Stimulated activated CD4-positive, alpha-beta T cell treated with anti-CD3 and anti-CD28 coated beads, Interleukin-15, amount 100 ng/mL, for 1 hour (primary cell): ENCODE measurements at places on chromosomes 2 and 18.
A peak's percentile ranks its signal among the peaks of the same experiment; 100 is the strongest.

DNA sequence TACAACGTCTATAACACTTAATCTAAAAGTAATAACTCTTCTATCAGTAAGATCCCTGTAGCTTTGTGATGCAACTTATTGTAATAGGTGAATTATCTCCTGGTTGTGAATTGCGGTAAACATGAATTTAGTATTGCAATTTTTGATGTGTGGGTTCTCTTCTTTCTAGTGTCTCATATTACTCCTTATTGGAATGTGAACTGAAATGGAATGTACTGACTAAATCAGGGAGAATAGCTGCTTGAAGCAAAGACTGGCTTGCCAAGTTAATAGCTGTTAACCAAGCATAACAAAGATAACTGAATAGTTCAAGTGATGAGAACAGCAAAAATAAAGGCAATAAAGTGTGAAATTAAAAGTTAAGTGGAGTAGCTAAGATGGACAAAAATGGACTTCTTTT, 60.5 kb upstream of the TFPI start:
- no peak for DNase-seq

- peak; percentile 19 for DNase-seq
Measured at GRCh38 chr2:71100195-71100964, 29.6 kb downstream of the MCEE start.

- no peak for DNase-seq
Measured at GRCh38 chr2:218383892-218384519, 1.9 kb downstream of the SLC11A1 start.

DNA sequence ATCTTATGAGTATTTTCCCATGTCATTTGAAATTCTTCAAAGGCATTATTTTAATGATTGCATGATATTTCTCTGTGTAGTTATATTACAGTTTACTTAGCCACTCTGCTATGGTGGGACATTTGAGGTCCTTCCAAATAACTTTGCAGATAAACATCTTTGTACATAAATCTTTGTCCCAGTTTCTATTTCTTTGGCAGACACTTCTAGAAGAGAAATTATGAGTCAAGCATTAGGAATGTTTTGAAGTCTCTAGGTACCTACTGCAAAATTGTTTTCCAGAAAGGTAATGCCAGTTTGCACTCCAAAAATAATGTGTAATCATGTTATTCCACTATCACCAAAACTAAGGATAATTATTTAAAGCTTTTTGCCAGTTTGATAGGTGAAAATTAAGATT, 149.7 kb downstream of the EN1 start:
- no peak for DNase-seq

DNA sequence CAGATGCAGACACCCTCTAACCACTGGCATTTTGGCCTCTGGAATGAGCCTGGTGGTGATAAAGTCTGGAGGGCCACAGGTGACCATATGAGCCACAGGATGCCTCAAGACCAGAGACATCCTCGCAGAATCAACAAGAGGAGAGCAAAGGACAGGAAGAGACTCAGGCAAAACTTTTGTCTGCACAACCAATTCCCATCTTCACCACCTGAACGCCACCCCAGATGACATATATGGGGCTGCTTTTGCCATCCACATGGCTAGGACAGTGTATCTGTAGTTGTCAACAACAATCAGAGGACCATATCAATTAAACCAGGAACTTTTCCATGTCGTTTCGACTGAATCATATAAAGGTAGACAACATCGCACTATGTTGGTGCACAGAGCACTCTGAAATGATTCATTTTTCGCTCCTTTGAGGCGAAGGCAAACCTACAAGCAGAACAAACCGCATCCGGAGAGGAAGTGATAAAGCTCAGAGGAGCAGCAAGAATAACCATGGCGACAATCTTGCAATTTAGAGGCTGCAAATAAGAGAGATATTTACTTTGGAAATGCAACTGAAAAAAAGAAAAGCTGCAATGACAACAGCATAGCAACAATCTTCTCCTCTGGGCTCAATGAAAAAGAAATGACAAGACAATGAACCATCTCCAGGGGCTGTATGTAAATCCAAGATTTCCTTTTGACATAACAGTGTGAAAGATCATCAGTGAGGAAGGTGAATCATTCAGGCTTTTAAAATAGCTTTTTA, 204.5 kb downstream of the ARL4C start:
- peak; percentile 50 for DNase-seq

GRCh38 chr2:121722479-121722878, 14.2 kb downstream of the NIFK start:
- no peak for DNase-seq

GRCh38 chr2:169693360-169693759, 845 bp downstream of the CFAP210 start:
- DNase-seq, result no peak

DNA sequence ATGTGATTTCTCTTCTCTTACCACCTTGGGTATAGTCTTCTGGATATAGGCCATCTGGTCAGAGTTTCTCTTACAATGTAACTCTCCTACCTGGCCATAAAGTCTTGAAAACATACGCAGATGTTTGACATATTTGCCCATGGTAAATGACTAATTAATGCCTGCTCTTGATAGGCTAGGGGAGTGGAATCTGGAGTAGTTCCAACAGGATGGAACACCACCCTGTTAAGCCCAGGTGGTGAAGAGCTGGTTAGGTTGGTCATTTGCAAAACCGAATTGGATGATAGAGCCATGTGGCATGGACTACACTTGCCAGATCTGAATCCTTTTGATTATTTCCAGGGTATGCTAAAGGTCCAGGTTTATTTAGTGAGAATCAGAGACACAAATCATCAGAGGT, 36.5 kb downstream of the HADHB start:
- no peak for DNase-seq

DNA sequence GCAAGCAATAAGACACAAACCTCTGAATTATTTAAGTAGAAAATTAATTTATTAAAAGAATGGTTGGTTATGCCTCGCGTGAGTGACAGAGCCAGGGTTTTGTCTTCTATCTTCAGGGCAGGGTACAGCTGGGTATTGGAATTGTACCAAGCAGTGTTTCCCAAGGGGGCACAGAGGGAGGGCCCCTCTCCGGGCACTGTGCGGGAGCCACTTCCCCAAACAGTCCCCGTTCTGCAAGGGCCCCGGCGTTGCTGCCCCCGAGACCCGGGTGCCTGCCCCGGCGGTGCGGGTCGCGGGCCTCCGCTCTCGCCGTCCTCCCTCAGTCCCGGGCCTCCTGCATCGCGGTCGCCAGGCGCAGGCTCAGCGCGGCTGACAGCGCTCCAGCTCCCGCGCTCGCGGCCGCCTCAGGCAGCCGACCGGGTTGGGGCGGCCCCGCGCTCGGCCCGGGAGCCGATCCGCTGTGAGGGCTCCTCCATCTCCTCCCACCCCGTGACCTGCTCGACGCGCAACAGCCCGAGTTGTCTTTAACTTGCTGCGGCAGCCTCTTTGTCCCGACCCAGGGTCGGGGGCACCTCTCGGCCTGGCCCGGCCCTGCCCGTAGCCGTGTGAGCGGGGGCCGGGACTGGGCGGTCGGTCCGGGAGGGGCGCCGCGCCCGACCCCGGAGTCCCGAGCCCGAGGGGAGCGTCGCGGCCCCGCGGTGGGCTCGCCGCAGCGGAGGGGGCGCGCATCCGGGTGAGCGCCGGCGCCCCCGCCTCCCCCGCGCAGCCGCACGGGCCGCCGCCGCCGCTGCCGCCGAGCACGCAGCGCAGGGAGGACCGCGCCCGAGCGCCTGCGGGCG, 620 bp upstream of the GALNT1 start:
- DNase-seq, result peak; percentile 13

- no peak for DNase-seq
Measured at GRCh38 chr2:69721022-69721421, 20.9 kb upstream of the ANXA4 start.
